ENCODE measurements at places on chromosomes 16 and 17.
A peak's percentile ranks its signal among the peaks of the same experiment; 100 is the strongest.

GRCh38 chr17:68101075-68101986 lies 65.8 kb downstream of the KPNA2 start:
- peak; percentile 89 for DNase-seq

GRCh38 chr17:70288540-70289290 lies 119.4 kb downstream of the KCNJ2 start:
- DNase-seq = no peak

GRCh38 chr16:86575754-86576557 lies 2.4 kb upstream of the FOXL1 start:
- DNase-seq = peak; percentile 92

DNA sequence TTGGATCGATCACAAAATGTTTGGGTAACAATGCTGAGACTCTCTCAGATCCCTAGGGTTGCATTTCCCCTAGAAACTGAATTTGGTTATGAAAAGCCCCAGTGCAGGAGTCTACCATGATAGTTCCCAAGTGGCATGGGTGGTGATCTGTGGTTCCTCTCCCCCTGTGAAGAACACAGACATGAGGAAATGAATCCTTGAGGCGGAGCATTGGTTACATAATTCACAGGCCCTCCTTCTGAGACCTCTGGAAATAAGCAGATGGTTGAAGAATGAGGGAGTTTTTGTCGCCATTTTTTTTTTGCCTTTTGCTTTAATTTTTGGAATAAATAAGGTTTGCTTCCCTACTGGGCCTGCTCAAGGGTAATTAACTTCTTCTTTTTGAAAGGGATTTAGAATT lies 597.0 kb upstream of the RBFOX1 start:
- DNase-seq = no peak

- DNase-seq = no peak
Measured at GRCh38 chr16:60675022-60675421, 1361.2 kb downstream of the CDH8 start.

Measured in myocyte (in vitro differentiated cells).